SK-MEL-5 (cell line): ENCODE measurements at places on chromosomes 7 and 10. TPM values are rescaled to one million over a fixed set of nuclear protein-coding genes. Genes with fewer than 3 reads are reported as not detected.

Gene ACSM6
- not detected in 2 replicates for total RNA-seq

Gene EPHB6
- 0.48 and 0.59 TPM in 2 replicates for total RNA-seq

Gene TBXAS1
- 3.4 and 10.1 TPM in 2 replicates for total RNA-seq

Gene VPS37D
- total RNA-seq, result 4.3 and 4.6 TPM in 2 replicates

Gene SPDYE16
- total RNA-seq, result not detected in 2 replicates

Gene CLEC5A
- not detected in 2 replicates for total RNA-seq

DNA sequence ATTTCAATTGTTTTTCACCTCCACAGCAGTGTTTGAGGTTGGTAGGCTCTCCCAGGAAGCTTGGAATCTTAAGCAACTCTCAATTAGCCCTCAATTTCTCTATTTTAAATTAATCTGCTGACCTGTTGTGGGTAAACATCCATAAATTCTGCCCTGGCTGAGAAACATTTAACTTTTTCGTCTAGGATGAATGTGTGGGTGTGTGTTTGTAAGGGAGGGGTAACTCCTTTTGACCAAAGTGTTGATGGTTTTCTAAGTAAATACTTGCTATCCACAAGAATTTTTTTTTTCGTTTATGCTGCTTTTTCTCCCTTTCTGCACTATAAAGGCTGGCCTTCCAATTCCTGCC is 973 bp downstream of the PPP3CB start:
- DNase-seq, result no peak

DNA sequence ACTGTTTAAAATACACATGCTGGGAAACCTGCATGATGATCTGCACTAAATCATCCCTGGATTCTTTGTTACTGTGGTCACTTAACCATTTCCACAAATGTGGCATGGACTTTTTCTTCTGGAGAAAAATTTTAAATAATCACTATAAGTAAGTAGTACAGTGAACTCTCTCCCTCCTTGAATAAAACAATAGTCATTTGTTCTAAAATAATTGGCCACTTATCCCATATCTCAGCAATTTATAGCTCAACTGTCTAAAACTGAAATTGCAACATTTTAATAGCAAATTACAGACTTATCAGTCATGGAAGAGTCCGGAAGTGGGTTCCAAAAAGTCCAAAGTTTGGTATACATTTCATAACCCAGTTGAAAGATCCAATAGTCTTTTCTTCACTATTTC is 90.9 kb downstream of the MTERF1 start:
- DNase-seq, result no peak

- no peak for DNase-seq
Observed at GRCh38 chr7:4136036-4136435, 546.1 kb upstream of the FOXK1 start.

DNA sequence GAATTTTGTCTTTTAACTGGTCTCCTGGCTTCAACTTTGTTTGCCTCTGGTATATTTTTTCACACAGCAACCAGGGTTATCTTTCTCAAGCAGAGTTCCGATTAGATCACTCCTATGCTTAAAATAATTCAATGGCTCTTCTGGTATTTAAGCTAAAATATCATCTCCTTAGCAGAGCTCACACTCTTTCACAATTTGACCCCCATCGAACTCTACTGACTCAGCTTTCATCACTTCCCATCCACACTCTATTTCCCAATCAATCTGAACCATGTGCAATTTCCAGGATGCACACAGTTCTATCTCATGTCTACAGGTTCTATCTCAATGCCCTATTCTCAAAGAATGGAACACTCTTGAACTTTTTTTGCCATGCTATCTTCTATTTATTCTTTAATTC is 809.5 kb downstream of the GRID1 start:
- DNase-seq, result no peak

DNA sequence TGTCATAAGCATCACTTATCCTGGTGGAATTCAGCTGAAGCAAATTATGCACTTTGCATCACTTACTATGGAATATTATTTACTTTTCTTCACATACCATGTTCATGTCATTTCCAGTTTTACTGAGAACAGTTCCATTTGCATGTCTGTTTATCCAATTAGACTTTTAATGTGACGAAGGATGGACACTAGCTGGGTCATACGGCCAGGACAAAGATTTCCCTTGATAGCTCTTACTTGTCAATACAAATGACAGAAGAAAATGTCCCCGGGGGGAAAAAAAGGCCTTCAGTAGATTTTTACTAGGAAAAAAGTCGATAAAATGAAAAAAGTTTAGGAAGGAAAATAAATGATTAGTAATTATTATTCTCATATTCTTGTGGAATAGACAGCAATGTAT is 106.6 kb downstream of the RAPGEF5 start:
- no peak for DNase-seq

DNA sequence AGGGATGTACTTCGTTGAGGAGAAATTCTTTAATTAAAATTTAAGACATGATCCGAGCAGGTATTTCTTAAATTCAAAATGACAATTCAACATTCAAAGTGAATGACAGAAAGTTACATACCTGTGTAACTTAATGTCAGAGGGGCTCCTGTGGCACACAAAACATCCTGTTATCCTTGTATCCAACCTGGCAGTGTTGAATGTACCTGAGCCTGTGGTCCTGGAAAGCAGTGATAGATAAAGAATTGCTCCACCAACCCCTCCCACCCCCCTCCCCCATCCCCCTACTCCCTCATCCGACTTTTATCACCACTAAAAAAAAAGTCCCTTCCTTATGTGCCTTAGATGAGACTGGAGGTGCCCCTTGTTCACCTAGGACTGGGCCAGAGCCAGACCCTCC is 119.4 kb upstream of the ADCY1 start:
- no peak for DNase-seq

GRCh38 chr10:69414036-69415018 is 2.4 kb downstream of the TACR2 start:
- DNase-seq, result no peak

GRCh38 chr7:71132127-71132376 is at the start of gene GALNT17:
Gene GALNT17, plus strand, starts transcription at chr7:71132144.
- no peak for DNase-seq

DNA sequence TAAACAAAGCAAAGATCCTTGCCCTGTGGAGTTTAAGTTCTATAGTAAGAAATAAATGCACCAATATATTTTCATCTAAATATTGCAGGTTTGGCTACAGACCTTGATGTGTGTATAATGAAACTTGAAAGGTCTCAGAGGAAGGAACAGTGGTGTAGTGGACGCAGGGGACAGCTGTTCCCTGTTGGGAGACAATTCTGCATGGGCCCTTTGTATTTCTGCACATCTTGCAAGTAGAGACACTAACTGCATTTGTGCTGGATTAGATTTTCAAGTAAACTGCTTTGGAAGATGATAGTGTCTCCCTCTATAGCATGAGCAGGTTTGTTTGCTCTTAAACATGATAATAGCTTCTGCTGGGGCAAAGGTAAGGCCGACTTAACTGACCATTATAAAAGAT is 57.5 kb upstream of the FAM133B start:
- DNase-seq, result no peak

GRCh38 chr10:21515361-21516241 is 9.9 kb downstream of the SKIDA1 start:
- DNase-seq, result no peak

DNA sequence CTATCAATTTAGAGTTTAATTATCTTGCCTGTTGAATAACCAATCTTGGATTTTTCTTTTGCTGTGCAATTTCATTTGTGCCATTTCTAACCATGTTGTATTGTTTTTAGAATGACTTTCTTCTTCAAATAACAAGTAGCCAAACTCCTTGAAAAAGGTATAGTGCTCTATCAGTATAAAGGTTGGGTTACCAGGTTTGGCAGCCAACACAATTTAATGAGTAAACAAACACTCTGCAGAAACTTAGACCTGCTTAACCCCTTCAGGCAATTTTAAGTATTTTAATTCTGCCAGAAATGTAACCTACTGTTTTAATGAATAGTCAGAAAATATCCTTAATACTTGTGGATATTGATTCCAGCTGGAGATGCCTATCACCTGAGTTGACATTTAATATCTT is 299.8 kb downstream of the ARL4A start:
- no peak for DNase-seq

DNA sequence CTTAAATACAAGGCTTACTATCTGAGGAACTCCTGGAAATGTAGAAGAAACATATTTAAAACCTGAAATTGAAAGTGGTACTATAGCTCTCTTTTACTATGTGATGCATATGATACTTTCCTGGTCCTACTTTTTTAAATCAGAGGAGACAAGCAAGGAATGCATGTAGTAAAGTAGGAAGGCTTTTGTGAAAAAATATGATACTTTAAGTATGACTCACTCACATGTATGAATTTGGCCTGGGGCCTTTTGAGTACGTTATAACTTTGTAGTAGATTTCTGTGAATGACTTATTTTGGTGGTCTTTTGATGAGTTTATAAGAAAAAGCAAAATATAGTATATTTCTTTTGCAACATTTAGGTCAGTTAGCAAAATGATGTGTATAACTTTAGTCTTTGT is 53.8 kb downstream of the TAX1BP1 start:
- DNase-seq, result peak; percentile 53

- DNase-seq, result no peak
Observed at GRCh38 chr7:1018334-1018695, 26.0 kb upstream of the GPR146 start.
